ENCODE measurements at places on chromosomes 5 and 9.

GRCh38 chr5:59887274-59887673 lies 6.3 kb downstream of the PDE4D start:
- no peak for DNase-seq

- no peak for DNase-seq
Measured at GRCh38 chr9:7489036-7489435, 310.5 kb downstream of the DMAC1 start.

- no peak for DNase-seq
Measured at GRCh38 chr5:137320056-137321045, 178.8 kb downstream of the SPOCK1 start.

DNA sequence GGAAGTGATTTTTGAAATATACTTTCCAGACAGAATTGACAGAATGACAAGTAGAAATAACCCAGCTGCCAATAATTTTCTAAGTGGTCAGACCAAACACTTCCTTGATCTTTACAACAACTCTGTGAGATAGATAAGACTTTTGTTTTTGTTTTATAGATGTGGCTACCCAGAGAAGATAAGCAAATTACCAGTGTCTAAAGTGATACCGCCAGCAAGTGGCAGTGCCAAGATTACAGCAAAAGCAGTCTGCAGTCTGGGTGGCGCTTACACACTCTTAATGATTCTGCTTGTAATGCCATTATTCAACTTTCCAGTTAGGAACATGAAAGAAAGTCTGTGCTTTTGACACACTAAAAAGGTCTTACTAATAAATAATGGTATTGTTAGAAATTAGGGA lies 92.1 kb downstream of the HCN1 start:
- DNase-seq = no peak

DNA sequence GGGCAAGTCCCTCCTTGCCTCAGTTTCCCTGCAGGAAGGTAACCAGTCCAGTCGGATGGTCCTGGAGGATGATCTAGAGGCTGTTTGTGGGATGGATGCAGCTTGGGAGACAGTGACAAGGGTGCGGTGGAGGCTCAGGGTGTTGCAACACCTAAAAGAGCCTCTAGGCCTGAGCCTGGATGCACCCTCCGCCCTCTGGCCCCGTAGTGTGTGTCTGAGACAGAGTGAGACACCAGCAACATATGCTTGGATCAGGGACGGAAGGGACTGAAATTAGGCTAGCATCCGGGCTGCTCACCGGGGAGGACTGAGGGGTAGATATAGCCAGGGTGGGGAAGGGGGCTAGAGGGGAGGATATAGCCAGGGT lies 1.1 kb downstream of the CRAT start:
- DNase-seq = no peak

- DNase-seq = no peak
Measured at GRCh38 chr9:95307538-95307937, 10.0 kb downstream of the FANCC start.

DNA sequence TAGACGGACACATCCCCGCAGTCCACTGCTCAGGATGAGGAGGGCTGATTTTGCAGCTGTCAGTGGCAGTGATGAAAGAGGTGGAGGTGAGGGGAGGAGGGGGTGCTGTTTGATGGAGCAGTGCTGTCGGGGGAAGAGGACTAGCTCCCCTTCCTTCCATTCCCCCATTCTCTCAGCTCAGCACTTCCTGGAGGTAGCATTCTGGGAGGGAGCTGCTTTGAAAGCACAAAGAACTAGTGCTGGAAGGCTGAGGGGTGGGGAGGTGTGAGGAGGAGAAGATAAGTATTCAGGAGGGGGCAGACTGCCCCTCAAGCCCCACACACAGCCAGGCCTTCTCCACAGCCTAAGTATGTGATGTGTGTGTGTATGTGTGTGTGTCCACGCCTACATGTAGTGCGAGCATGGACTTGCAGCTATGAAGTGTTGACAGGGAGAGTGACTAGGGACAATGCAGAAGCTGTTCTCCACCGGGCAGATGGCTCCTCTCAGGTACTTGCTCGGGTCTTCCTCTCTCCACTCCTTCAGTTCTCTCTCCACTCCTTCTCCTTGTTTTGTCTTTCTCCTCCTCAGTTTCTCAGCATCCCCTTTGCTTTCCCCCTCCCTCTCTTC lies 65.5 kb upstream of the HSPA9 start:
- DNase-seq = no peak

DNA sequence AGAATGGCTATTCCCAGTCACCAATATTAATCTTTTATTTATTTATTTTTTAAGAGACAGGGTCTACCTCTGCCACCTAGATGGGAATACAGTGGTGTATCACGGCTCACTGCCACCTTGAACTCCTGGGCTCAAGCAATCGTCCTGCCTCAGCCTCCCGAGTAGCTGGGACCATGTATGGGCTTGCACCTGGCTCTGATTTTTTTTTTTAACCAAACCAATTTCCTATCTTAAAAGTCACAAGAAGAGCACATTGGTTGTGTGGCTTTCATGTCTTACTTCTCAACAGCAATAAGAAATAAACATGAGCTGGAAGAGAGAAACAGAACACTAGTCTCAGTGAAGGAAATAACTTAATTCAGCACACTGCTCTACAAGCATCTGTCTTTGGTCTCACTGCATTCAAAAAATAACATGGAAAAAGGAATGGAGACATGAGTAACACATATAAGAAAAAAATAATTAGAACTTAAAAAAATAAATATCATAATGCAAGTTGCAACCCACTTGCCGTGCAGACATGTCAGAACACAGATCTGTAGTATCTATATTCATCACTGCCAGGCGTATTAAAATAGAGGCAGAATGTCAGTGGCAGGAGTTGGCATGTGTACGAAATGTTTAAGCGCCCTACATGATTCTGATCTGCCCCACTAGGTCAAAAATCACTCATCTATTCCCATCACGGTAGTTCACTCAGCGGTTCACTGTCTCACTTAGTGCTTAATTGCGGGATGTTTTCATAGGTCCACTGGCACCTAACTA lies 66.4 kb downstream of the EFNA5 start:
- DNase-seq = no peak

DNA sequence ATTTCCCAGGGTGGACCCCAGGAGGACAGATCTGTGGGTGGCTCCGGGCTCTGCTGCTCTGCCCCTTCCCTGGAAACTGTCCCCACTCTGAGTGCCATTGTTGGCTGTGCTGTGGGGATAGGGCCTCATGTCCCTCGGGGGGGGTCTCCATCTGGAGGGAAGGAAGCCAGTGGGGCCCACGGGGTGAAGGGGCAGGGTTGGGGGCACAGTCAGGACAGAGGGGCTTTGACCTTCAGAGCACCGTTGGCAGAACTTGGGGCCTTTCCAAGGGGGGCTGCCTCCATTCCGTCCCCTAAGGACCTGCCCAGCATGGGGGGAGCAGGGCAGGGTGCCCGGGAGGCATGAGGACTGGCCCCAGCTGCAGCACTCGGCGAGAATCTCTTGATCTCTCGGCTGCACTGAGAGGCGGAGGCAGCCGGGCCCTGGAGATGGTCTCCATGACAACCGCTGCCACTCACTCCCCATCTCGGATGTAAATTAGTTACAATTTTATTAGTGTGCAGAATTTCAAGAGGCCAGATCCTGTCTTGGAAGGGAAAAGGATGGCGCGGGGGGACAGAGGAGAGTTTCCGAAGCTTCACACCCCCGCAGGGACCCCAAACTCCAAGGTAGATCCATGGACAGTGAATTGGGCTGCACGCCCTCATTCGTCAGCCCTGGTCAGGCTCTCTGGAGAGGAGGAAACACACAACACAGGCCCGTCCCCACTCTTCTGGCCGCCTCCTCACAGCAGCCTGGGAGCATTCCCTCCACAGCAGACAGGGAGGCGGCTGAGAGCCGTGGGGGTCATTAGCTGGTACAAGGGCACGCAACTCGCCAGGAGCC lies 216.2 kb upstream of the IER5L start:
- no peak for DNase-seq

GRCh38 chr9:27377811-27378456 lies 81.0 kb upstream of the EQTN start:
- DNase-seq = no peak

- no peak for DNase-seq
Measured at GRCh38 chr5:140967226-140967893, 1.1 kb downstream of the PCDHAC2 start.

DNA sequence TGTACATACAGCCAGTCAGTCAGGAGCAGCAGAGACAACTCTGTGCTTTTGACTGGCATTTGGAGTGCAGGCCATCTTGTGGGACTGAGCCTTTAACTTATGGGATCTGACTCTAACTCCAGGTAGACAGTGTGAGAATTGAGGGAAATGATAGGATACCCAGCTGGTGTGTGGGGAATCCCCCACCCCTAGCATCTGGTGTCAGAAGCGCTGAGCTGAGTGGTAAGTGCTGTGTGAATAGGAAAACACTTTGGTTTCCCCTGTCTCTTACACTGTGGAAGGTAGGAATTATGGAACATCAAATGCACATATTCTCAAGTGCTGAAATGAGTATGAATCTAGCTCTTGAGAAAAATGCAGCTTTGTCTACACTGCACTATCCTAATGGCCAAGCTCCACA lies 43.9 kb downstream of the CCDC125 start:
- DNase-seq = no peak

DNA sequence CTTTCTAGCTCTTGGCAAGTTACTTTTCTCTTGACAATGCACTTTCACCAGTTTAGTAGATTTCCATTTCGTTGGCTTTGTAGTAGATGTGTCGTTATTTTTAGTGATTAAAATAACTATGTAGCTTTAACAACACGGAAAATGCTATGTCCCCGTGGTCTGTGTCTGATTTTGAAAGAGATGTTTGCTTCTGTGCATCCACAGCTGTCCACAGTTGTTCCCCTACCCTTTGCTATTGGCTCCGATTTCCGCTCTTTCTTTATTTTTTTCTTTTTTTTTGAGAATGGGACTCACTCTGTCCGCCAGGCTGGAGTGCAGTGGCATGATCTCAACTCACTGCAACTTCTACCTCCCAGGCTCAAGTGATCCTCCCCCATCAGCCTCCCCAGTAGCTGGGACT lies 533.9 kb downstream of the IRX1 start:
- no peak for DNase-seq

DNA sequence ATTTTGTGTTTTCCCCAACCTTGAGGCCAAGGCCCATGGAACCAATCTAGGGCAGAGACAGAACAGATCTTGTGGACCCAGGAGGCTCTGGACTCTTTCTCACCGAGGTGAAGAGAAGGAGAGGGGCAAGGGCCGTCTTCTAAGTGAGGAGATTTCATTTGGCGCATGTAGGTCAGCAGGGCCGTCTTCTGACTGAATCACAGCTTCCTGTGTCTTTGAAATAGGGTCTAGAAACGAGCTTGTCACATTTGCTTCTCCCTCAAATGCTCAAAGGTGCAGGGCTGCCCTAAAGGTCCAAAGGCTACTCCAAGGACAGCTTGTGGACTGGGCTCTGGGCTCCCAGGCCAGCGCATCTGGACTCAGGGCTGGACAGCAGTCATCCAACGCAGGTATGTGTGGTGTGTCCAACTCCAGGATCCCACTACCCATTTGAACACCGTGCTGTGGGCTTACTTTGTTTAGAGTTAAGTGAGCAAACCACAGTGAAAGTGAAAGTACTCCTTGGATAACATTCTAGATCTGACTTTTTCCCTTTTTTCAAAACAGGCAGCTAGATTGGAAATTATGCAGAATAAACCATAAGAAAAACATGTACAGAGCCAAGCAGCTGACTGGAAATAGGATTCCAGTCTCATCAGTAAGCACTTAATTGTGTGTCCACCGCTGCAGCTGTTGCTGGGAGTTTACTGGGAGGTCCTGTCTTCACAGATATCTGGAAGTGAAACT lies 357.0 kb downstream of the GADD45G start:
- DNase-seq = no peak

GRCh38 chr5:165104611-165105010 lies 1599.2 kb downstream of the MAT2B start:
- DNase-seq = no peak

- DNase-seq = no peak
Measured at GRCh38 chr9:107214381-107214780, 68.7 kb upstream of the RAD23B start.

GRCh38 chr9:107948601-107949000 lies 459.0 kb upstream of the KLF4 start:
- DNase-seq = no peak

DNA sequence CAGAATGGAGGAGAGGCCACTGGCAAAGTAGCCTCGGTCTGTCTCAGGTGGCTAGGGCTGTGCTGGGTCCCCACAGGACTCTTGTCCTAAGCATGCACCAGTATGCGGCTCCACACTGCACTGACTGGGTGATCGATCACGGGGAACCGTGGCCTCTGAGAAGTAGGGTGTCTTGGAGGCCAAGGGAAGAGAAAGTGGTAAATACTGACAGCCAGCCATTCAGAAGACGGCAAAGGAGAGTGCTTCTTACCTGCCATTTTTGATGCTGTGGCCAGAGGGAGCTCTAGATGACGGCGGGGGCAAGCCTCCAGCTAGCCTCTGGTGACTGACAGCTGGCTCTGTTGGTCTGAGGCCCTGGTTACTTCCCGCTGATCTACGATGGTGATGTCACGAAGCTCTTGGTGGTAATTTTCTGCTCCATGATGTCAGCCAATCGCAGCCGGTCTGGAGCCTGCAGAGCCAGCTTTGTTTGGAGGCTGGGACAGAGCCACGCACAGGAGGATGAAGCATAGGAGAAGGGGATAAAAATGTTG lies 40.4 kb upstream of the GADD45G start:
- DNase-seq = no peak

DNA sequence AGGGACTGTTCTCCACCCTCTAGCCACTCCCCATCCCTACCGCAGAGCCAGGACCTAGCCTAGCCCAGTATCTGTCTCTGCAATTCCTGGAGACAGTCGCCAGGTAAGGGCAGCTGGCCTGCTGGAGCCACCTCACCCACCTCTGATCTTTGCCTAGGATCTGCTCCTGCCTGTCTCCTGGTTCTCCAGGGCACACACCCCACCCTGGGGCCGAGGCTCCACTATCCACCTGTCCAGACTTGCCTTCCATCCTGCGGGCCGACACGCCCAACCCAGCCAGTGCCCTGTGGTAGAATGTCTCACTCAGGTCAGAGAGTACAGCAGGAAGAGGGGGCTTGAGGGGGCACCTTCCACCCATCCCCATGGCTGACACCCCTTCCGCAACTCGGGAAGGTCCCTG lies 15.7 kb upstream of the AQP7 start:
- no peak for DNase-seq

GRCh38 chr9:83154821-83155220 lies 91.9 kb upstream of the RASEF start:
- DNase-seq = no peak

GRCh38 chr5:52811067-52811749 lies 23.5 kb downstream of the ITGA1 start:
- DNase-seq = no peak

GRCh38 chr5:16864631-16865131 lies 71.4 kb downstream of the MYO10 start:
- no peak for DNase-seq

Measured in vagina (tissue), 2 donors.